Activated naive CD8-positive, alpha-beta T cell treated with anti-CD3 and anti-CD28 coated beads, Interleukin-2, amount 50 U/mL, for 24 hours (primary cell): ENCODE measurements at places on chromosomes 13 and 19.

- no peak for DNase-seq
Measured at GRCh38 chr13:99516153-99516929, 15.1 kb downstream of the TM9SF2 start.

DNA sequence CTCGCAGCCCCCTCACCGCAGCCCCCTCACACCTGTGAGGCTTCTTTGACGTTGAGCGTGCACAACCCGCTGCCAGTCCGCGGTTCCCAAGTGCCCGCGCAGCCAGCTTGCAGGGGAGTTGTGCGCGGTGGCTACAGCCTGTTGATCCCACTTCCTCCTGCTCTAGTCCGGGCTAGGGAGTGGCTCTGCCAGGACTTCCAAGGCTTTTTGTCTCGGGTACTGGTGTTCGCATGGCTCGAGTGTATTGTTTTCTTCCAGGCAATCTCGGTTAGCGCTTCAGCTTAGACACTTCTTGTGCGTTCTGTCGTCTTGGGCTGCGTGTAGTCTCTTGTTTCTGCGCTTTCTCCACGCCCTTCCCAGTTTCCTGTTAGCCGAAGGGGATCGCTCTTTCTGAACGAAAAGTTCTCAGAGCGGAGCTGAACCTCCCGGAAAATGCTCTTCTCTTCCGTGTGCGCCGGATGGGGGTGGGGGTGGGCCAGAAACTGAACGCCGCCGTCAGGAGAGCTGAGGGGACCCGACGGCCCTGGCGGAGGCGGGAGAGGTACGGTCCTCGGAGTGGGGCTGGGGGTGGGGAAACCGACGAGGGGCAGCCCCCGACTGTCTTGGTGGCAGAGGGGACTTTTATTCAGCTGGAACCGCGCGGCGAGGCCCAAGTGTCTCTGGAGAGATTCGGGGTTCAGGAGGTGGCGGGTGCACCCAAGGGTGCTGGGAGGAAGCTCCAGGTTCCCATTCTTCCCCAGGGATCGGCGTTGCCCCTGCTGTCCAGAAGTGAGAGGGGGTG lies 697 bp upstream of the DGKH start:
- peak; percentile 52 for DNase-seq

DNA sequence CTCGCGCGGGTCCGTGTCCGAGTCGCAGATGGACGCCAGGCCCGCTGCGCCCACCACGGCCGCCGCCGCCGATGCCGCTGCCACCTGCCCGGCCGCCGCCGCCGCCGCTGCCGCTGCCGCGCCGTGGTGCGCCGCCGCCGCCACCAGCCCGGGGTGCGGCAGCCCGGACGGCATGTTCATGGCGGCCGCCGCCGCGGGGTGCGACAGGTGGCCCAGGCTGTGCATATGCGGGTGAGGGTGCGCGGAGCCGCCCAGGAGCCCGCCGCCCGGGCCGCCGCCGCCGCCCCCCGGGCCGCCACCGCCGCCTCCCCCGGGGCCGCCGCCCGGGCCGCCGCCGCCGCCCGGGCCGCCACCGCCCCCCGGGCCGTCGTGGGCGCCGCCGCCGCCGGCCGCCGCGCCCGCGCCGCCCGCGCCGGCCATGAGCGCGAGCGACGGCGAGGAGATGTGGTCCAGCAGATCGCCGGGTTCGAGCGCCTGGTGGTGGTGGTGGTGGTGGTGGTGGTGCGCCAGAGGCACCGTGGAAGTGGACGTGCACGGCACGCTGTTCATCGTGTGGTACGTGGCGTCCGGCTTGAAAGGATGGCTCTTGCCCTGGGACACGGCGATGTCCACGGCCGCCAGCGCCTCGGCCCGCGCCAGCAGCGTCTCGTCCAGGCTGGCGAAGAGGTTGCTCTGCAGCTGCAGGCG lies 1.3 kb downstream of the POU4F1 start:
- no peak for DNase-seq

DNA sequence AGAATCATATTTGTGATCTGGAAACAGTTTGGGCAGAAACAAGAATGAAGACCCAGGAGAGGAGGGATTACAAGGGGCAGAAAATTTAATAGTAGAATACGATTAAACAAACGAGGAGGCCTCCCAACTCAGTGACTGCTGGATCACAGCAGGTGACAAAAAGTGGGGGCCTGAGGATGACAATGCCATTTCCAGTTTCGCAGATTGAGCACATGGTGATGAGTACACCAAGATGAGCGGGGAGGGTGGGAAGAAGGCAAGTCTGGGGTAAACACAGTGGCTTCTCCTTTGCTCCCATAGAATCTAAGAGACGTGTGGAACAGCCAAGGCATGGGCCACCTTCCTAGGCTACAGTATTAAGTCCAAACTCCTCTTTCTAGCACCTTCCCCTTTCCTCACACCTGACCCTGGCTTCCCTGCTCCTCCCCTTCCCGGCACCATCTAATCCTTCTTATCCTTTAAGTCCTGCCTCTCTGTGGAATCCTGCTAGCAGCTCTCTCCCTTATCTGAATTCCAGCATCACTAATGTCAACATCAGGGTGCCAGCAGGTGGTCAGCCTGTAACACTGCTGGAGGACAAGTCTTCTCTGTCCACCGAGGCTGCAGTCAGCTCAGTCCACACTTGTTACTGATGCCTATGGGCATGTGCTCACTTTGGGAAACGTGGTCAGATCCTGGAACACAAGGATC lies 13.5 kb downstream of the ATP7B start:
- DNase-seq: no peak

- DNase-seq: no peak
Measured at GRCh38 chr13:52961256-52961910, 67.2 kb upstream of the OLFM4 start.

GRCh38 chr13:113611996-113612395 lies 27.4 kb downstream of the TFDP1 start:
- no peak for DNase-seq

DNA sequence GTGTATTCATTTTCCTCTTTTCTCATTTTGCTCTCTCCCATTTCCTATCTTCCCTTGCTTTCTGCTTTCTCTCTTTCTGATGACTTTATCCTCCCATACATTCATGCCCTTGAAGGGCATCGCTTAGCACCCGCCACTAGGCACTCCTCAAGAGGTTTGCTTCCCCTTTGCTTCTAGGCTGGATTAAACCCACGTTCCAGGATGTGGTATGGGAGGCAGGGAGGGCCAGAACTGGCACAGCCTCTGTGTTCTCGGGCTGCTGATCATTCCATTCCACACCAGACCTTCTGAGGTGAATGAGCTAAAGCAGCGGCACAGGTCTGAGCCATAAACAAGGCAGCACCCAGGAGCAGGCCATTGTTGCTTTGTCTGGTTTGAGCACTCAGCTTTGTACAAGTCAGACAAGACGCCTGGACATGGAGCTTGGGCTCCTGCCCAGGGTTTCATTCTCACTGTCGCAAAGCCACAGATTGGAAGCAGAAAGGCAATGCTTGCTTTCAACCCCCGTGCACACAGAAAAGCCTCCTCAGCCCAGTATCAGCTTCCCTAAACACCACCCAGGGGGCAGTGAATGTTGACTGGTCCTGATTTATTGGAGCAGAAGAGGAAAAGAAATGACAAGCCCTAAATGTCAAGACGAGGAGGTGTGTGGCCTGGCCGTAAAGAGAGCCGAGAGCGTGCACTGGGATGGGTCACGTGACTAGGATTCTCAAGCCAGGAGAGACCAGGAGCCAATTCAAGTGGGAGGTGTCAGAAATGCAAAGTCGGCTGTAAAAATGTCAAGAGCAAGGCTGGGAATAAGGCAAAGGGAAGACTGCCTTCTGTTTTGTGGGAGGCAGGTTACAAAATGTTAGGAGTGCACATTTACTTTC lies 218.0 kb upstream of the SERP2 start:
- DNase-seq: no peak

- DNase-seq: no peak
Measured at GRCh38 chr13:48249018-48249417, 16.0 kb downstream of the ITM2B start.

- DNase-seq: no peak
Measured at GRCh38 chr13:32041429-32041828, 9.9 kb downstream of the FRY start.

DNA sequence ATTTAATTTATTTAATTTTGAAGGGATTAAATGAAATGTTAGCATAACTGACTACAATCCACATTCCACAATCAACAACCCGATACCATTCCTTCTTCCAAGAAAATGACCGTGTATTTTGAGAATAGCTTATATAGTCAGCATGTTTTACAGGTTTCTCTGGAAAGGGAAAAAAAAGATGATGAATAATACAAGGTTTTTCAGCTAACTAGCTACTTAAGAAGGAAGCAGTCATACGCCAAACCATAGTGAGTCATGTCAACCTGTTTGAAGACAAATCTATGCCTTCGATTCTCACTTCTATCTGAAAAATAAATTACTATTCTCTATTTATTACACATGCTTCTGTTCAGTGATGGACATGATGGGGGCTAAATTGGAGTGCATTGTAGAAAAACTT lies 258.6 kb downstream of the EFNB2 start:
- no peak for DNase-seq

DNA sequence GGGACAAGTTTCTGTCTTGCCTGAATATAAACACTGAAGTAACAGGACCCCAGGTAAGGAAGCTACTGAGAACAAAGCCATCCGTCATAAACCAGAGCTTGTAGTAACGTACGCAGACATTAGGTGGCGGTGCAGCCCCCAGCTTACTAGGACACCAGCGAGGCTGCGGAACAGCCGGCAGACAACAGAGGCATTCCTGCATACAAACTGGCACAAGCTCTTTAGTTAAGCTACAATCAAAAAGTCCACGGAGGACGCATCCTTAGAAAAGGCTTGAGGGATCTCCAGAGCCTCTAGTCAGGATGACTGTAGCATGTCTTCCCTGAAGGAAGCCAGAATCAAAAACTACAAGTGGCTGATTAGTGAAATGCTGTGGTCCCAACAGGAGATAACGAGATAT lies 26.2 kb downstream of the ZNF160 start:
- no peak for DNase-seq

- no peak for DNase-seq
Measured at GRCh38 chr13:43289470-43290255, 266.3 kb downstream of the DNAJC15 start.

GRCh38 chr19:14072535-14073260 lies at the start of gene MISP3:
Gene MISP3, plus strand, starts transcription at chr19:14072786. Its CDS starts 524 bp downstream, at chr19:14073310.
- DNase-seq: peak; percentile 56

GRCh38 chr13:44451126-44451525 lies 77.5 kb downstream of the SERP2 start:
- no peak for DNase-seq

GRCh38 chr19:15238639-15239155 lies 6.4 kb upstream of the EPHX3 start:
- no peak for DNase-seq

DNA sequence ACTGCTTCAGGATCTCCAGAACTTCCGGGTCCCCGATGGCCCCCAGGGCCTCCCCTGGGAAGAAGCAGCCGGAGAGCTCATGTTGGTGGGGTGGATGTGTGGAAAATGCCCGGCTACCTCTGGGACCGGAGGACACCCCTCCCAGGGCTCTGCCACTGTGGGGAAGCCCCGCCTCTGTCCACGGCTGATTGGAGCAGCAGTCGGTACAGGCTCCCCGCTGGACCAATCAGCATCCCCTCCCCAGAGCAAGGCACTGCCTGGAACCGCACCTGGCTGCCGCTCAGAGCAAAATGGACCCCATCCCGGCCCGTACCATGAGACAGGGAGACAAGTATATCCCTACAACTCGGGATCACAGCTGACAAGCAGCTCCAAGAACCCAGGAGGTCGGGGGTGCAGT lies 6.4 kb downstream of the DOHH start:
- peak; percentile 45 for DNase-seq

DNA sequence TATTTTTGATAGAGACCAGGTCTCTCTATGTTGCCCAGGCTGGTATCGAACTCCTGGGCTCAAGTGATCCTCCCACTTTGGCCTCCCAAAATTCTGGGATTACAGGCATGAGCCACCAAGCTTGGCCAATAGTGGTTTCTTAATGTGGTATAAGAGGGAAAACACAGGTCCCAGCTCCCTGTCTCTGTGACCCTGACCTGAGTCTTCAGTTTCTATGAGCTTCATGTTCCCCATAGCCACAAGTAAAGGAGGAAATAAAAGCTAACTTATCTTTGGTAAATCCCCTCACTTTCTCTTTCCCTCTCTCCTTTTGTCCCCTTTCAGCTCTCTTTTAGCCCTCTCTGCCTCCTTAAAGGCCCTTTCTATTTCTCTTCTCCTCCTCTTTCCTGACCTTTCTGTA lies 50.3 kb downstream of the ABCC4 start:
- DNase-seq: no peak

- DNase-seq: no peak
Measured at GRCh38 chr13:79307433-79307861, 98.6 kb downstream of the RBM26 start.

DNA sequence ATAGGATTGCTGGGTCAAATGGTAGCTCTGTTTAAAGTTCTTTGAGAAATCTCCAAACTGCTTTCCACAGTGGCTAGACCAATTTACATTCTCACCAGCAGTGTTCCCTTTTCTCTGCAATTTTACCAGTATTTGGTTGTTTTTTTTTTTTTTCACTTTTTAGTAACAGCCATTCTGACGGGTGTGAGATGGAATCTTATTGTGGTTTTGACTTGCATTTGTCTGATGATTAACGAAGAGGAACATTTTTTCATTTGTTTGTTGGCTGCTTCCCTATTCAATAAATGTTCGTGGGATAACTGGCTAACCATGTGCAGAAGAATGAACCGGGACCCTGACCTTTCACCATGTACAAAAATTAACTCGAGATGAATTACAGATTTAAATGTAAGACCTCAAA lies 31.2 kb downstream of the CYP4F2 start:
- DNase-seq: no peak

GRCh38 chr13:111625526-111626315 lies 305.3 kb downstream of the TEX29 start:
- no peak for DNase-seq

- DNase-seq: no peak
Measured at GRCh38 chr13:66681403-66681802, 548.7 kb downstream of the PCDH9 start.

DNA sequence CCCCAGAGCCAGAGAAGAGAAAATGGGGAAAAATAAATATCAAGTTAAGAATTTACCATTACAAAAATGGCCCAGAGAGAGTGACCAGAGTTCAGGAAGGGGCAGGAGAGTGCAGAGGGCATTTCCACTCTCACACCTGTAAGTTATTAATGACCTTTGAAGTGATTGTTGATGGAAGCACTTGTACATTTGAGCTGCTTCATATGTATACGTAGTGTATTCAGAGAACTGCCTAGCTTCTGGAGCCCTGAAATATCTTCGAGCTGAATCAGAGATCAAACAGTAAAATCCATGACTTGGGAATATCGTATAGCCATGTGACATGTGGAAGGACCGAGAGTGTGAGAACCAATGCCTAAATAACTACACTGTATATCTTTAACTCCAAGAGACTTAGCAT lies 49.2 kb upstream of the PCCA start:
- DNase-seq: no peak

DNA sequence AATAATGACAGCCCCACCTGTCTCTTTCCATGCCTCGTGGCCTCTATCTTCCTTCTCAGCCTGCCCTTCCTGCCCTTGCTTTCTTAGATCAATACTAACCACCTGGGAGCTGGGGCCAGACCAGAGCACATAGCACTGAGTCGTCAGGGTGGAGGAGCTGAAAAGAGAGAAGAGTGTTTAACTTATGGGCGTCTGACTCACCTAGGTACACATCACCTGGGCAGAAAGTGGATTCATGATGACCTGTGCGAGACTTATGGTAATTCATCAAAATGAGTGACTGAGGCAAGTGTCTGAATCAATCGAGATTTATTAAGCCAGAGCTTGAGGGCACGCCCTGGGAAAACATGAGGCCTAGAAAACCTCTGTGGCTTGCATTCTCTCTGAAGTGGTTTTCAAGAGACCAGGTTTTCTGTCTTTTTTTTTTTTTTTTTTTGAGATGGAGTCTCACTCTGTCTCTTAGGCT lies 19.2 kb downstream of the CEACAM6 start:
- DNase-seq: peak; percentile 36
